ENCODE measurements at places on chromosomes 3 and 15. TPM values are rescaled to one million over a fixed set of nuclear protein-coding genes. Genes with fewer than 3 reads are reported as not detected.

DNA sequence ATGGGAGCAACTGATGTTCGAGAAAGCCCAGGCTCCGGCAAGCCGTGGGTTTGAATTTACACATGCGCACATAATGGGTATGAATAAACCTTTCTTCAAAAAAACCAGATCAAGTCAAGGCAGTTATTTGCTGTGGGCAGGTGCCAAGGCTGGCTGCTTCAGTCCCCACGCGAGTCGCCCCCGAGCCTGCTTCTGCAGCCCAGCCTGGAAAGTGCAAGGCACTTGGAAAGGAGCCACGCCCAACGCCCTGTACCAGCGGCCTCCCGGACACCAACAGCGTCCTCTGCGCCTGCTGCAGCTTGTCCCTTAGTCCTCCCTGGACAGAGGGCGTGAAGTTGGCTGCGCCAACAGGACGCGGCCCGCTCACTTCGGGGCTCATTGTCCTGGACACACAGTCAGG is 68.9 kb downstream of the KLF15 start:
- DNase-seq: no peak

- no peak for DNase-seq
Measured at GRCh38 chr15:98123297-98123696, 162.8 kb downstream of the ARRDC4 start.

DNA sequence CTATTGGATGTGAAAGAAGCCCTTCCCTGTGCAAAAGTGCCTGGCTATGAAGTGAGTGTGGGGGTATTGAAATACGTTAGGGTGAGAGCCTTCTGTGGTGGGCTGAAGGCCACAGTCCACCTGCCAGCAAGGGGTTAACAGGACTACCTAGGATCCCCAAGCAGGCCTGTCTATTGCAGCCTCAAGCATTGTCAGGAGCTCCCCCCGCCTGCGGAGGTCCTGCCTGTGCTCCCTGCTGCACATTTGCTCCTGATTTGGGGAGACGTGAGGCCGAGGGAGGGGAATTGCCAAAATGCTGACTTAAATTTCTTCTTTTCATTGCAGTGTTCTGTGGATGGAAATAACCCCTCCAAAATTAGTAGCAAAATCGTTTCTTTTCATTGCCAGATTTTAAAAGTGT is 56.2 kb downstream of the GABRG3 start:
- no peak for DNase-seq

GRCh38 chr3:64766440-64766839 is 78.6 kb upstream of the ADAMTS9 start:
- no peak for DNase-seq

DNA sequence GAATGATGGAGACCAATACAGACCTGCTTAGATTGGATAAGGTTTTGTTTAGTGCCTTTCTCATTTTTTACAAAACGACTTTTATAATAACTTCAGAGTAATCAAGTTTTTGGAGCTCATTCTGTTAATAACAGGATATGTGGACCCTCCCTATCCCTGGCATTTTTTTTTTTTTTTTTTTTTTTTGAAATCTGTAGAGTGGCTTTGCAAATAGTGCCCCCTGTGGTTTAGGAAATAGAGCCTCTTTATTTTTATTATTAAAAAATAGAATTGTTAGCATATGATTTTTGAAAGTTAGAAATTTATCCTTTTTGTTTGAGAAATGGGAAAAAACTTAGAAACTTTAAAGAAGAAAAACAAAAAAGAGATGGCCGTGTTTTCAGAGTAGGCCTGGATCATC is 11.4 kb downstream of the SKIL start:
- DNase-seq: no peak

DNA sequence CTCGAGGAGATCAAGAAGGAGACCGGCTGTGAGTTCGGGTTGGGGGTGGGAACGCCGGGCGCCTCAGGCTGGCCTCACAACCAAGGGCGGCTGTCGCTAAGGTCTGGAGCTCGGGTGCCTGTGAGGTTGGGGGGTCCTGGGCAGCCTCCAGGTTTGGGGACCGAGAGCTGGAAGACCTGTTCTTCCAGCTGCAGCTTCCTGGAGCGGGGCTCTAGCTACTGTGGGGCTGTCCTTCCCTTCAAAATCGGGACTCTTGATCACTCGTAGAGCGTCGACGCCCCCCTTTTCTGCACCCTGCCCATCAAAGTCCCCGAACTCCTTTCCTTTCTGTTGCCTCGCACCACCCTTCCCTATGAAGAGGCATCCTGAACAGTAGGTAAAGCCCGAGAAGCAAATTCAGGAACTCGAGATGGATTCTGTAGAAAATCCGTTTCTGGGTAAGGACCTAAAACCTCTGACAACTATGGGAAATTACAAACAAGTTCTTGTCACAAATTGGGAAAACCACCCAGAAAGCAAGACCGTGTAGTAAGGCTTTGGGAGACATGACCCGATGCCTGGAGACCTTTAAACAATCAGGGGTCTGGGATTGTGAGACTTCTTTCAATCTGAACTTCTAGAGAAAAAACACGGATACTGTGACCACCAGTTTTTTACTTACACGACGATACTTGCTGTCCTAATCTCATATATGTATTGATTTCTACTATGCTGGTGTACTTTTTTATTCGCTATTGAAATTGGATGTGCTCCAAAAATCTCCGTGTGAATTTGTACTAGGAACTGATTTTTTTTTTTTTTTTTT is 556 bp downstream of the CHP1 start:
- no peak for DNase-seq

GRCh38 chr15:74208901-74209559 is 6.4 kb upstream of the STRA6 start:
- no peak for DNase-seq

DNA sequence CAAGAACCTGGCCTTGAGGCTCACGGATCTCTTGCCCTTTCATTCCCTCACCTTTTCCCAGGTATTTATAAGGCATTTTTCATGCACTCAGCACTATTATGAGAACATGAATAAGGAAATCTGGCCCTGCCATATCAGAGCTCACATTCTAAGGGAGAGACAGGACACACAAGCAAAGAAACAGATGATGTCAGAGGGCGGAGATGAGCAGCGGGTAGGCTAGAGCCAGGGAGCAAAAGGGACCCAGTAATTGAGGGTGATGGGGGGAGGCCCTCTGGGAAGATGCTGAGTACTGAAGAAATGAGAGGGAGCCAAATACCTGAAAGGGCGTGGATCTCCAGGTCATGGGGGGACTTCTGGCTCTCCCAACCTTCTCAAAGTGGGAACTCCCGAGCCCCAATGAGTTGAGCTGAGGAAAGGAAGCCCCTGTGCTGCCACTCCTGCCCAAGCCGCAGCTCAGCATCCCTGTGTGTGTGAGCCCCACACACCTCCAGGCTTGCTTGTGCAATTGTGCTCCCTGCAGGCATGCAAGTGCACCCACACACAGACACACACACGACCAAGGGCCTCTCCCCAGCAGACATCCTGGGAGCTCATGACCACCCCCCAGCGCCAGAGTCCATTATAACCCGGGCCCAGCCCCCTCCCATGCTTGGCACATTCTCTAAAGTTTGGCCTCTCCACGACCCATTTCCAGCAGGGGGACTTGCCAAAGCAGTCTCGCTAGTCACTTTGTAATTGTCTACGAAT is 81.4 kb upstream of the PXYLP1 start:
- DNase-seq: no peak

DNA sequence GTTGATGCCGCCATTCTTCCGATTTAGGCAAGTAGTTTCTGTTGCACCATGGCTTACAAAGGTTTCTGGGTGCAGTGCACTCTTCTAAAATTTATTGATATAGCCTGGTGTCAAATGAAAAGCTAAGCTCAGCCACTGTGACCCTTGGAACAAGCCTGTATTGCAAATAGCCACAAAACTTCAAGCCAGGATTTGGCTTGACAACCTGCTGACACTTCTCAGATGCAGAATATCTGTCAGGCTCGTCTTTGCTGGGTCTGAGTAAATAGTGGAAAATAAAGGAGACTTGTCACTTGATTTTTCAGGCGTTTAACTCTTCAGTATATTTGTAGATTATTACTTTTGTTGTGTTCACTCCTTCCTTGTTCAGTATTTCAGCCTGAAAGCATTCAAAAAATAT is 871.8 kb downstream of the OTOL1 start:
- no peak for DNase-seq

- DNase-seq: no peak
Measured at GRCh38 chr3:72523429-72524151, 324.7 kb downstream of the SHQ1 start.

GRCh38 chr3:193843474-193844301 is 250.7 kb downstream of the OPA1 start:
- no peak for DNase-seq

DNA sequence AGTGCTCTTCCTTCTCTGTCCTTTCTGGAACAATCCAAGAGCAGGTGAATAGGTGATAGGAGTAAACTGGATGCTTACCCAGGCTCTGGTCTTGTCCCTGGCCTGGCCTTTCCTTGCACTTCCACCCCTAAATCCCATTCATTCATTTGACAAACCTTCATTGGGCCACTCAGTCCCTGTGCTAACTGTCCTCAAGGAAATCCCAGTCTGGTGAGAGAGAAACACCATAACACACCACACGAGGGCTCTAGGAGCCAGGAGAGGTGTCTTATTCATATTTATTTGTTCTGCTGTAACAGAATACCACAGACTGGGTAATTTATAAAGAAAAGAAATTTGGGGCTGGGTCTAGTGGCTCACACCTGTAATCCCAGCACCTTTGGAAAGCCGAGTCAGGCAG is 22.8 kb downstream of the EFCC1 start:
- DNase-seq: no peak

DNA sequence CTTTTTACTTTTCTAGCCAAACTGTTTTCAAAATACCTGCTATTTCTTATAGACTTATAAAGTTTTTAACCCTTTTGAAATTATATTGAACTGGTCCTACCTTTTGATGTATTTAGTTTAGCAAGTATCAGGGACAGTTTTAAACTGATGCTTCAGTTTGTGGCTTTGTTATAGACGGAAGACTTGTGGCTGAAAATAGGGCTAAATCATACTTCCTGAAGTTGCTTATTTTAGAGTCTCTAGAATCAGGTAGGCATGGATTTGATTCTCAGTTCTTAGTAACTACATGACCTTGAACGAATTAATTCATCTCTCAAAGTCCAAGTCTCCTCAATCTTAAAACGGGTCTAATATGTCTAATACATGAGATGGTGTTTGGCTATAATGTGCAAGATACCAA is 322.8 kb downstream of the RAP2B start:
- DNase-seq: no peak

DNA sequence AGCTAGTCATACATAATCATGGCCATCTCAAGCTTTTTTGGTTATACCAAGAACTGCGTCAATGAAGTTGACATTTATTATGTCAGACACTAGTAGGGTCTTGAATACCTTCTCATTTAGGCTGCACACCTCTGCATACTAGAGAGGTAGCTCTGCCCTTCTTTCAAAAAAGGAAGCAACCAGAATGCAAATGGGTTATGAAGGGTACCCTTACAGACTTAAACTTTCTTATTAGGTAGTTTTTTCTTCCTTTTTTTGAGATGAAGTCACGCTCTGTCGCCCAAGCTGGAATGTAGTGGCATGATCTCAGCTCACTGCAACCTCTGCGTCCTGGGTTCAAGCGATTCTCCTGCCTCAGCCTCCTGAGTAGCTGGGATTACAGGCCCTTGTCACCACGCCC is 3.3 kb downstream of the PCNP start:
- DNase-seq: no peak

- DNase-seq: no peak
Measured at GRCh38 chr3:182562274-182562673, 231.0 kb upstream of the ATP11B start.

GRCh38 chr3:191294291-191294690 is 34.9 kb upstream of the CCDC50 start:
- no peak for DNase-seq

GRCh38 chr3:177693616-177694264 is 496.5 kb upstream of the TBL1XR1 start:
- no peak for DNase-seq

DNA sequence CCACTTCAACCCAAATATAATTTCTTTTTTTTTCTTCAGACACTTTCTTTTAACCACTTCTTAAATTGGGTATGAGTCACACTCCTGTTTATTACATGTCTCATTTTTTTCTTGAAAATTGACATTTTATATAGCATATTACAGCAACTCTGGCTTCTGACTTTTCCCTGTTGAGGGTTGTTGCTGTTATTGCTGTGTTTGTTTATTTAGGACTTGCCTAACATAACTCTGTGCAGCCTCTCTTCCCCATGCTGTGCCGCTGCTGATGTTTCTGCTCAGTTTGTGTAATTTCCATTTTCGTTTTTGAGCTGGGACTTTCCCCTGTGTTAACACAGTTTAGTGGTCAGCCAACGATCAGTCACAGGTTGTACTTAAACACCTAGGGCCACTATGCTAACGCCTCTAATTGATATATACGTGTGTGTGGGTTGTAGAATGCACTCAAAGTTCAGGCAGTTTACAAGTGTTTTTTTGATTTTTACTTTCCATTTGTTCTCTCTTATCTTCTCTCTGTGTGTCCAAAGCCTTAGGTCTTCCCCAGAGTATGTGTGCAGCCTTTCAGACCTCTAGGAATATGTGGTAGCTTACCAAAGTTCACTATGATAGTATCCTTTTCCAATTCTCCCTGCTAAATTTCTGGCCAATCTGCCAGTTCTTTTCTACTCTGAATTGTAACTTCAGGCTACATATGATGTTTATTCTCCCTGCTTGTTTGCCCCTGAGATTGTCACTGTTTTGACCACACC is 337.2 kb downstream of the ZBTB20 start:
- DNase-seq: no peak

DNA sequence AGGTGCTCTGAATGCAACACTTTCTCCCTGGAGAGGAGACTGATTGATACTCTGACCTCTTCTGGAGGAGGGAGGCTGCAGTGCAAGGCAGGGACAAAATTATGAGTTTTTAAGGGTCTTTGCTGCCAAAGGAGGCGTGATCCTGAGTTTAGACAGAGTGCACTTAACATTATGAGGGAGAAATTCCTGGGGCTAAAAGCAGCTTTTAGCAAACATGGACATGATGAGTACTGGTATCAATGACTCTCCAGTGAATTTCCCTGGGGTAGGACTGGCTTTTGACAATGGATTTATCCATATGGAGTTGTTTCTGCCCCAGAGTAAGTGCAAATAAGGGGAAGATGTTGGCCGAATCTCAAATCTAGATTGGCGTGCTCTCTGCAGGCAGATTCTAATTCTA is 133.1 kb downstream of the THSD4 start:
- DNase-seq: no peak

- DNase-seq: no peak
Measured at GRCh38 chr3:122948408-122948807, 79.2 kb downstream of the SEMA5B start.

- DNase-seq: no peak
Measured at GRCh38 chr3:195820186-195820585, 8.5 kb upstream of the MUC4 start.

GRCh38 chr15:88391700-88392099 is 75.5 kb downstream of the MRPL46 start:
- no peak for DNase-seq

- no peak for DNase-seq
Measured at GRCh38 chr15:27358751-27359434, 387.9 kb downstream of the GABRG3 start.

- no peak for DNase-seq
Measured at GRCh38 chr3:45029661-45030060, 3.6 kb downstream of the CLEC3B start.

Gene IGSF10
- 0.18 TPM for total RNA-seq

Gene CILP
- total RNA-seq: 0.12 TPM

Gene TTC21A
- 1.6 TPM for total RNA-seq

Gene CLDN16
- total RNA-seq: 2.5 TPM

Gene CEMIP
- total RNA-seq: 0.53 TPM

Gene CCDC80
- 7.6 TPM for total RNA-seq

Gene ADPRH
- 8.9 TPM for total RNA-seq

Gene GPR87
- 0.53 TPM for total RNA-seq

Gene SIN3A
- total RNA-seq: 25.1 TPM

Gene PAQR5
- not detected for total RNA-seq

Gene TJP1
- 142 TPM for total RNA-seq

Gene AADACL2
- total RNA-seq: not detected

All from glomerular endothelial cell (primary cell).